Activated T-cell treated with anti-CD3 and anti-CD28 coated beads for 24 hours (primary cell): ENCODE measurements at places on chromosomes 3 and 15.

GRCh38 chr15:73856458-73857192 is 16.7 kb upstream of the TBC1D21 start:
- DNase-seq = no peak

DNA sequence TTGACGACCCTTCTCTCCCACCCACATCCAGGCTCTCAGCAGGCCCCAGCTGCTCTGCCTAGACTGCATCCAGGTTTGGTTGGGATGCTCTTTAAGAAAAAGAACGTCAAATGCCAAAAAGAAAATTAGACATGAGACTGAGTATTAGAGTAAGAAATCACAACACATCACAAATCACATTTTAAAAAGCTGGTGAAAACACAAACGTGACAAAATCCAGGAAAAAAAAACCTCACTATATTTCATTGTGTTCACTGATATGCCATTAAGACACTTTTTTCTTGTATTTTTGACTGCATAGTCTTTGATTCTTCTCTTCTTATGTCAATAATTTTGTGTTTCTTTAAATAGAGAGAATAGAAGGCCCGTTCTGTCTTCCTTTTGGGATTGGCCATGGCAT is 243.7 kb downstream of the TLE3 start:
- DNase-seq = no peak

DNA sequence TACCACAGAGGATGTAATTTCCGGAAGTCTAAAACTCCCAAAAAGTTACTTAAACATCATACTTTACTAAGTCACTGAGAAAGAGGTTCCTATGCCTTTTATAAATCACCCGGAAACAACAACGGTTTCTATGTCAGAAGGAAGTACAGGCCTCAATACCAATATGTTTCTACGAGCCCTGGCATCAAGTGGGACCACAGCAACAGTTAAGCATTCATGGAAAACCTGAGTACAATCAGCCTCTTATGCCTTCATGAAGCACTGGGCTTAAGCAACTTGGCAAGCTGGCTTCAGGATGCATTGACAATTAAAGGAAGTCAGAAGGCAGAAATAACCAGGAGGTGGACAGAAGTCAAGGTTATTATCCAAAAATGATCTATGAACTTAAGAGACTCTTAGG is 19.1 kb upstream of the B3GNT5 start:
- DNase-seq = no peak

- DNase-seq = no peak
These were observed 280.7 kb upstream of the TLE3 start for GRCh38 chr15:70378126-70379031.

DNA sequence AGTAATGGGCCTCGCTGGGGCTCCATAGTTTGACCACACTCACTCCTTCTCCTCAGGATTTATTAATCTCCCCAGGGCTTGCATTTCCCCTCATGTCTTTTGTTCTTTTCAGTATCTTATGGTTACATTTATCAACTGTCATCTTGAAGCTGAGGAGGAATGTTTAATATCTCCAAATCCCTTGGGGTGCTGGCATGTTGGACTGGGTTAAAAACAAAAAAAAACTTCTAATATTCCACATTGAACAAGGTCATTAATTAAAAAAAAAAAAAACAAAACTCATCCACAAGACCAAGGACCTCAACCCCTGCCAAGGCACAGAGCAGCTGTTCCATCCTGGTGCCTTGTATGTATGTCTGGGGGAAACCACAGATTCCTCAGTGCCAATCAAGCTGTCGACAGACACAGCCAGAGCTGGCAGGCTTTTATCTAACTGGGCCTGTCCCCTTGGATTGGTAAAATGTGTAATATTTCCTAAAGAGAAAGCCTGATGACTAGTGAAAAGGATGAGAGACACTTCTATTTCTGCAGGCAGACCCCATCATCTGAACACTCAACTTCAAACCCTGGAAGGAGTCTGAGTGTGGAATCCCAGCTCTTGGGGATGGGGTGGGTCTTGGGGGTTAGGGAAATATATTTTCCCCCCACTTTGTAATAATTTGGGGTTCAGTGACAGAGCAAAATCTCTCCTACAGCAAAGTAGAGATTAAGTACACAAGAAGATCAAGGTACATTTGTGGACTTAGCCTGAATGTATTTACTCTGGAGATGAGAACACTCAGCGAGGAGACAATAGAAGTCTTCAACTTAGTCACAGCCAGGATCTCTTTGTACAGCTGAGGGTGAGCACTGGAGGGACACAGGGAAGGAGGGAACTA is 69.1 kb downstream of the TTC23 start:
- no peak for DNase-seq

DNA sequence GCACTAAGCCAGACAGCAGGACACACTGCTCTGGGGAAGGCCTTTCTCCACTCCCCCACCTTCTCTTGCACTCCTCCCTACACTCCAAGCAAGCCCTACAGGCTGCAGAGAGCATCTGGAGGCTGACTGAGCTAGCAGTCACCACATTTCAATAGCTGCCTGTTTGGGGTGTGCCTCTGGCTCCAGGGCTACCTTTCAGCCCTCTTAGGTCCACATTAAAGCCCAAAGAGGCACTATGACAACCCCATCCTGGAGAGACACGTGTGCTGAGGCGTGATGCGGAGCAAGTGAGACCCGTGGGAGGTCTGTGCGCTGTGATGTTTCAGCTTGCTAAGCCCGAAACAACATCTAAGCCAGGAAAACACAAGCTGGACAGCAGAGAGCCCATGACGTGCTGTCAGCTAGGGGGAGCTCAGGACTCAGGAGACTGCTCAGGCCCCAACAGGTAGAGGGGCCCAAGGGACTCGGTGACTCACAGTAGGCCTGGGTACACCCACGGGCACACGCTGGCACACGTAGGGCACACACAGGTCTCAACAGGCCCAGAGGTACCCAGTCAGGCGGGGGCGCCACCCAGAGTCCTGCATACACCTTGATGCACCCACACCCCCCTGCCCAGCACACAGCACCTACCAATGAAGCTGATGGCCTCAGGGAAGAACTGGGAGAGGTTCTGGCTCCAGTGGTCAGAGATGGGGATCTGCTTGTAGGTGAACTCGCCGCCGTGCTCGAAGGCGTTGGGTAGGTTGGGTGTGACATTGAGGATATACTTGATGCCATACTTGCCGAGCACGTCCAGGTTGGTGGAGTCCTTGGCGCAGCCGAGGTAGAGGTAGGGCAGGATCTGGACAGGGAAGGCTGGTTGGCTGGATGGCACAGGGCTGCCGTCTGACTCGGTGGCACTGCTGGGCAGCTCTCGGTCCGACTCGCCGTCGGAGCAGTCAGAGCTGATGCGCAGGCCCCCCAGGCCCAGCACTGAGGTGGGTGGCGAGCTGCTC is 2.8 kb downstream of the DUSP7 start:
- DNase-seq = peak; percentile 22

DNA sequence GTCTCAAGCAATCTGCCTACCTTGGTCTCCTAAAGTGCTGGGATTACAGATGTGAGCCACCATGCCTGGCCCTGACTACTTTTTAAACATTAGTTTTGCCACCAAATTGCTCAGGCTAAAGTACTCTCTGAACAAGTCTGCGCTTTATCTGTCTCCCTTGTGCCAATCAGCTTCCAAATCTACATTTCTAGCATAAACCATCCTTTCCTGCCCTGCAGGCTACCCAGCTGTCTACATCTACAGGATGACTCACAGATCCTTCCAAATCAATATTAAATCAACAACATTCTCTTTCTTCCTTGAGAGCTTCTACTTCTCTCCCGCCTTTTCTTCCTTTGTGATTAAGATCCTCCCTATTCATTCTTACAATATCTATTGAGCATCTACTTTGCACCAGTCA is 16.0 kb upstream of the ATOSA start:
- DNase-seq = no peak

- DNase-seq = no peak
These were observed 1277.6 kb downstream of the ZPLD1 start for GRCh38 chr3:103712320-103713008.

GRCh38 chr15:70362886-70363285 is 265.2 kb upstream of the TLE3 start:
- DNase-seq = no peak

- DNase-seq = no peak
These were observed 24.4 kb downstream of the SELENOT start for GRCh38 chr3:150627557-150627956.

DNA sequence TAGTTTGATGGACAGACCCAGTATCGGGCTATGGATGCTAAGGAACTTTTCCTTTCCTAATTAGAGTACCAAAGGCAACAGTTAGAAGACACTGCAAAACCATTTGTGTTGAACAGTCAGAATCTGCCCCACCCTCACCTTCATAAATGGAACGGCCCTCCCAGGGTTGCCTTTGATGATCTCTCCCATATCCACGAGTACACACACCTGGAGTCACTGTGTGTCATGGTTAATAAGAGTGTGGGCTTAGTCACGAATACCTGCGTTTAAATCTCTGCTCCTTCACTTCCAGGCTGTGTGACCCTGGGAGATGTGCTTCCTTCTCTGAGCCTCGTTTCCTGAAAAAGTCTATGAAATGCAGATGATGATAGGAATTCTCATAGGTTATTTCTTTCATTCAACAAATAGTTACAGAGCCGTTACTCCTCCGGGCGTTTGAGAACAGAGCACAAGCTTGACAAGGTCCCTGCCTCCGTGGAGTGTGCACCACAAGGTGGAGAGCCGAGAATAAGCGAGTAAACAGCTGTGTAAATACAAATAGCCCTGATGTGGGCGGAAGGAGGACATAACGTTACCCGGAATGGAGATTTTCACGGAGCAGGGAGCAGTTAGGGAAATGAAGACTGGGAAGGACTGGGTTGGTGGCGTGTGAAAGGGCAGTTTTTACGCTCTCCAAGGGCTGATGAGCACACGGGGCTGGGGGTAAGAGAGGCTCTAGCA is 6.7 kb downstream of the SLC51A start:
- no peak for DNase-seq

DNA sequence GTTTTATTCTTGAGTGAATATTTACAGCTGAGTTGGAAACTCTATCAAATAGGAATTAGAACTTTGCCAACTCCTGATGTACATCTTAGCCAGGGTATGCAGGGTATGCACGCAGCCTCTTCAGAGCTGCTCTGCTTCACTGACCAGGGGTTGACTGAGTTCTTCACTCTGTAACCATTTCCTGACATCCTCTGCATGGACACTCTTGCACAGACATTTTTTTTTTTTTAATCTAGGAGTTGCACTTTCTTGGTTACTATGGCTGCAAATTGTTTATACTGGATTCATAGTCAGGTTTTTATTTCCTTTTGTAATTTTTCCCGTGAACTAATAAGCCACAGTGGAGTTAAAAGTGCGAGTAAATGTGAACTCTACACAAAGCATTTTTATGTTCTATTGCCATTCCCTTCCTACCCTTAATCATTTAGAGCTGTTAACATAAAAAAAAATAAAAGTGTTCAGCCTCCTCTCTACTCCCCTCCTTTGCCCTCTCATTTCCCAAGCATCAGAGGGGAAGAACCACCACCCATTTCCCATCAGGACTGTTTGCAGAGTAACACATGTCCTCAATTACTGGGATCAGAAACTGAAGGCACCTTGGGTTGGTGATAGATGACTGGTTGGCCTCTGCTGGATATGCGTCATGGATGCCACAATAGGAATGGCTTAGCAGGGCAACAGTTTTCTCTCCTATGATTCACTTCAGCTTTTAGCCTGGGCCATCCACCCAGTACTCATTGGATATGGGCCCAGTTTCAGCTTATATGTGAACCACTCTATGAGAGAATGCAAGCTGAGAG is 54.0 kb downstream of the DUT start:
- no peak for DNase-seq

DNA sequence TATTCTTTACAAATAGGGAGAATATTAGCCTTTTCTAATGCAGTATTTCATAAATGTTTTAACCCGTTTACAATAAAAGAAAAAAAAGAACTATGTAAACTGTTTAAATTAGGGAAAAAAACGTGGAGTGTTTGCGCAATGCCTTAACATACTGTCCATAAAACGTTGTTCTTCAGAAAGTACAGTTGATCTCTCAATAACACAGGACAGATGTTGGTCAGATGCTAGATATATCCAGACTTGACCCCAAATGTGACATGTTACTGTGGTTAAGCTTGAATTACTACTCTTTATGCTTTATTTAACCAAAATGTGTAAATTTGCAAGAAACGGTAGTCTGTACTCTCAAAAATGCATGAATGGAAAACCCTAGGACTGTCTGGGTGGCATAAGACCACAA is 110.3 kb downstream of the PLOD2 start:
- DNase-seq = no peak

DNA sequence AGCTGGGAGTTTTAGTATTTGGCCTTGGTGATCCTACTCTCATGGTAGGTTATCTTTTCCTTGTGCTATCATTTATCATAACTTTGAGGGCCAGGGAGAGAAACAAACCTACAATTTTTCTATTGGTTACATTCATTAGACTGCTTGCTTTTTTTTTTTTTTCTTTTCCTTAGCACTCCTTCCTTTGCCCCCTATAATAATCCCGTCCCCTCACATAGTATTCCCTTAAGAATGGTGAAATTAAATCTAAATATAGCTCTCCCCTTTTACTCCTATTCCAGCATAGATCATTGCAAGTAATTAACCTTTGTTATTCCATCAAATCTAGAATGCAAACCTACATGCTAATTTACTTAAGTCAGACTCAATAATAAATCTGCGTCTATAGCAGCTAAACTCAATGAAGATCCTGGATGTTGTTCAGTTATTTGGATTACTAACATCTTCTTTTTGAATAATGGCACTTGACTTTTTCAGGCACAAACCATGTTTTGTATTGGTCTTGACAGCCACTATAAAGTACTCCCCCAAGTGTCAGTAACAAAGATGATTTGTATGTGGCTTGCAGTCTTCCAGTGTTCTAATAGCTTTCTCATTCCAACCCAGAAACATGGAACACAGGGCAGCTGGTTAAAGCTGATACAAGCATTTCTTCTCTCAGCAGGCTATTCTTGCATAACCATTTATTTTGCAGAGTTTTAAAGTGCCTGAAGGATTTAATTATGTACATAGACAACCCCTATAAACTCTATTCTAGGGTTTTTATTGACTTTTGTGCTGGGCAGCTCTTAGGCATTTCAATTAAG is 420.6 kb downstream of the MECOM start:
- DNase-seq = no peak

DNA sequence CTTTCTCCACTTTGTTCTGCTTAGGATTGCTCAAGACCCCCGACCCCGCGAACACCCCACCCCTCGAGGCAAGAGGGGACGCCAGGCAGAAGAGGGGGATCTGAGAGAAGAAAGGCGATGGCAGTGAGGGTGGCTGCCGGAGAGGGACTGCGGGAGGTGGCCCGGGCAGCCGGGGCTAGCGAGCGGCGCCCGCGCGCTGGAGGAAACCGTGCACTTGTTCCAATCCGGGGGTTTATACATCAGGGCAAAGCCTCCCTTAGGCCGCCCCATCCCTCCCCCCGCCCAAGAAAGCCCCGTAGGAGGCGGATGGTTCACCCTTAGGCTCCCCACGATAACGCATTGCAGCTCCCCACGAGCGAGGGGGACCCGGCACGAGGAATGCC is 475 bp downstream of the ERC2 start:
- no peak for DNase-seq

GRCh38 chr3:174533286-174533685 is 325.8 kb upstream of the NAALADL2 start:
- no peak for DNase-seq

- no peak for DNase-seq
These were observed 303.9 kb upstream of the TBC1D5 start for GRCh38 chr3:18046131-18046915.
